GM03348 (cell line): ENCODE measurements at places on chromosomes 3 and 15.

GRCh38 chr3:101690972-101691371 is 4.5 kb upstream of the RPL24 start:
- no peak for DNase-seq

- no peak for DNase-seq
These were observed 100.4 kb downstream of the VGLL4 start for GRCh38 chr3:11543141-11543947.

DNA sequence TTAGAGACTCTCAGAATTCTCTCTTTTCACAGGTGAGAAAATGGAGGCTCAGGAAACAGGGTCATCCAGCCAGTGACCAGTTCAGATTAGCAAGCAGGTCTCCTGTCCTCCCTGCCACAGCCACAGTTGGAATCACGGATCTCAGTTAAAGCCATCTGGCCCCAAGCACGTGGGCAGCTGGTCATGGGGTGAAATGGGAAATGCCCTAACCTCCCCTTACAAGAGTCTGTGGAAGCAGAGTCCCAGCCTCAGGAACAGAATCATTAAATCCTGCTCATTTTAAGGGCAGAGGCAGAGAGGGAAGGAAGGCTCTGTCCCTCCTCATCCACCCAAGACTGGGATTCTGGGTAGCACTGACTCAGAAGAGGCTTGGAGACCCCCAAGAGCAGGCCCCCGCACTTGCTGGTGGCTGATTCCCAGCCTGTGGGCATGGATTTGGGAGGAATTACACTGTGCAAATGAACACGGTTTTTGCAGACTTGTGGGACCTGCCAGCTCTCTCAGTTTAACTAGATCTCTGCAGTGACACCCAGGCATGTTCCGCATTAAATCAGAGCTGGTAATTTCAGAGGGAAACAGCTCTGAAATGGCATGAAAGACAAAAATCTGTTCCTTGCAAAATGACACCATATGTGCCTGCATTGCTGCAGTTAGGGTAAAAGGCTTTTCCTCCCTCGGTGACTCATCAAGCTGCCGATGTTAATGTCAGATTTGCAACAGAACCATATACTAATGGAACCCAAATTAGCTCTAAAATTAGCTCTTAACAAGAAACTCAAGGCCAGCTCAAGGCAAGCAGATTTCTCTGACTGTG is 89.0 kb downstream of the BDH1 start:
- peak; percentile 74 for DNase-seq

GRCh38 chr3:116553355-116553754 is 108.1 kb upstream of the LSAMP start:
- DNase-seq: no peak

GRCh38 chr3:178195824-178196223 is 340.4 kb upstream of the KCNMB2 start:
- peak; percentile 42 for DNase-seq

DNA sequence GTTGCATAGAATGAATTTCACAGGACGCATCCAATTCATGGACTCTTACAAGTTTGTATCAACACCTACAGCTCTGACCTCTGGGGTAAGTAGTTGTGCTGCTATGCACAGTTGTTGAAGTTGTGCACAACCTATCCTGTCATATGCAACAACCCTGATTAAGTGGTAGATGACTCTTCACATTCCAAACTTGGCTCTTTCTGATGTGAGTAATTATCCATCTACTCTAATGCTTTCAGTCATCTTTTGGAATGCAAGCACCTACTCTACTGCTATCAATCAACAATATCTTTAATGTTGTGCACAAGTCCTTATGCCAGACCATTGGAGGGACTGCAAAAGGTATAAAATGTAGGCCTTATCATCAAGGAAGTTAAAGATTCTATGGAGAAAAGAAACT is 921.4 kb downstream of the MCTP2 start:
- DNase-seq: no peak

GRCh38 chr15:79025201-79025600 is 65.4 kb downstream of the RASGRF1 start:
- no peak for DNase-seq

GRCh38 chr3:126971891-126972351 is 11.0 kb upstream of the PLXNA1 start:
- peak; percentile 50 for DNase-seq

DNA sequence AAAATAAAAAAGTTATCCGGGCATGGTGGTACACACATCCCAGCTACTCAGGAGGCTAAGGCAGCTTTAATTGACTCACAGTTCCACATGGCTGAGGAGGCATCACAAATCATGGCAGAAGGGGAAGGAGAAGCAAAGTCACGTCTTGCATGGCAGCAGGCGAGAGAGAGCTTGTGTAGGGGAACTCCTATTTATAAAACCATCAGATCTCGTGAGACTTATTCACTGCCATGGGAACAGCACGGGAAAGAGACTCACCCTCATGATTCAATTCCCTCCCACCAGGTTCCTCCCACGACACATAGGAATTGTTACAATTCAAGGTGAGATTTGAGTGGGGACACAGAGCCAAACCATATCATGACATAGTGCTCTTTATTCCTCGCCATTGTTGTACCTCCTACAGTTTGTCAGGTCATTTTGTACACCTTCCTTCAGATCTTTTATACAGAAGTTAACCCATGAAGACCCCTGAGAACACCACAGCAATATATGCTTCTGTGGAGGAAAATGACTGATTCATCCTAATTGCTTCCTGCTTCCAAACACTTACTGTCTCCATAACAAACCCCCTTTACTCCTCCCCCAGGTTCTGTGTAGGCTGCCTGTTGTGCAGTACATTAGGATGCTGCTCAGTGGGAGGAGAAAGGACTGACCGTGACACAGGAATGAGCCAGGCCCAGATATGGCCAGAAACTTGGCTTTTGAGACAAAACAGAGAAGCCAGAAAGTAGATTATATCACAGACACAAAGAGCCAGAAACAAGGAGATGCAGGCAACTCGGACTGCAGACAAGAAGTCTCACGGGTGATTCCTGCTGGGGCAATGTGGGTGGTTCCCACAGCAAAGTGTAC is 67.9 kb upstream of the HEG1 start:
- peak; percentile 52 for DNase-seq

DNA sequence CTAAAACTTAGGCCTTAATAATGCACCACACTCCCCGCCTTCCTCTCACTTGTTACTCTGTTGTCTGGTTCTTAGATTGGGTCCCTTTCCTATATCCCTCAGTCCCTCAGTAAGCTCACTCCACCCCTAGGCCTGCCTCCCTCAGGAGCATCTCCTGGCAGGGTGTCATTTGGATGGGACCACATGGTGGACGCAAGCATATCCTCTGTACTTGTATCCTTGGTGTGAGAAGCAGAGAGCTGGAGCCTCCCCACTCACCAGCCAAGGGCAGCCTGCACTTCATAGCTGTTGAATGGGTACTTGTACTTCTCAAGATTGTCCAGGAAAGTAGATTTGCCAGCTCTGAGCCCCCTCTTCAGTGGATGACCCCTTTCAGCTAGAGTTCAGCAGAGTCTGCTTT is 11.6 kb downstream of the SEC61A1 start:
- no peak for DNase-seq

- DNase-seq: no peak
These were observed 19.2 kb upstream of the CERS3 start for GRCh38 chr15:100547961-100548360.

- DNase-seq: no peak
These were observed 21.9 kb downstream of the KLHL6 start for GRCh38 chr3:183533412-183534132.

DNA sequence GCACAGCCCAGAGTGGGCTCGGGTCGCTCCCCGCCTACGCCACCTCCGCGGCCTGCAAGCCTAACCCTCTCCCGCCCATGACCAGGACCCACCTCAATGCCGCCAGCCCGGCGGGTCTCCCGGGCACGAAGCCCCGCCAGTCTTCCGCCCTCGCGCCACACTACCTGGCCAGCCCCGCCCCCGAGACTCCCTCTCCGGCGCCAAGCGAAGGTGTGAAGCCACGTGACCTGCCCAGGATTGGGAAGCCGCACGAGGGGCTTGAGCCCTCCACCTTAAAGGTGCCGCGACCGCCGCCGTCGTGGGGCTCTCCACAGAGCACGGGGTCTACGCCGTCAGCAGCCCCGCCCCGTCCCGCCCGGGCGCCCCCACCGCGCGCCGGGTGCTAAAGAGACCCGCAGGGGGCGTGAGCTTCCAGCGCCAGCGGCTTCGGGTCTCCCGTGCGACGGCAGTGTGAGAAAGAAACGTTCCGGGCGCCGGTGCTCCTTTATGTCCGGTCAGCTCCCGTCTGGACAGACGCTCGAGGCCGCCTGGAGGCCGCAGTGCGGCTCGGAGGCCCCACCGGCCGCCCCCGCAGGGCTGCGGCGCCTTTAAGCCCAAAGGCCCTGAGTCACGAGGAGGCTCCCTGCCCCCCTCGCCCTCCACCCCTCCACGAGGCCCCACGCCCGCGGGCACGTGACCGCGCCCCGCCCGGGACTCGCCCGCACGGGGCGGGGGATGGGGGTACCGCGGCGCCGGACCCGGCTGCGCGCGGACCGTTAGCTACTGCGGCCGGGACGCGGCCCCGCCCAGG is at the start of gene CPEB1:
Gene CPEB1 (minus strand): TSS at position 319 of the 790 bp plus-strand sequence. CDS start 18,904 bp downstream, outside the sequence.
- DNase-seq: peak; percentile 90

DNA sequence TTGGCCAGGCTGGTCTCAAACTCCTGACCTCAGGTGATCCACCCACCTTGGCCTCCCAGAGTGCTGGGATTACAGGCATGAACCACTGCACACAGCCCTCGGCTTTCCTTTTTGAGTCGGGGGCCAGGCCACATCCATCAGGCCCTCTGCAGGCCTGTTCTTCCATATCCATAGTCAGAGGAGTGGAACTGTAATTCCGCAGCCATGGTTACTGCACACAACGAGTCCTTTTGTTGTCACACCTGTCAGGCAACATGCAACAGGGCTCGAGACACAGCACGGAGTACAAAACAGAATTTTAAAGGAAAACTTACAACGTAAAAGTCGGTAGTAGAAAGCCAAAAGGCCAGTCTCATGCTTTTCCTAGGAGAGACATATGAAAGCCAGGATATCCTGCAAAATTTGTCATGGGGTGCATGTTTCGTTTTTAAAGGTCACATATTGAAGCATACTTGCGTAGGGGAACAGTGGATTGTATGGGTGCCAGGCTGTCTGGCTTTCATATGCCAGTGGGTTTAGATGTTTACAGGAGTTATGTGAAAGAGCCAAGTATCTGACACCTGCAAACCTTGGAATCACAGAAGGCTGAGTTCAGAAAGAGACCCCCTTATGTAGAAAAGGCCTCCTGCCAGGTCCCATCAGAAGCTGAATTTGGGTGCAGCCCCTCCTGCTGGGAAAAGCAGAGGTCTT is 63.2 kb upstream of the LPP start:
- DNase-seq: no peak

DNA sequence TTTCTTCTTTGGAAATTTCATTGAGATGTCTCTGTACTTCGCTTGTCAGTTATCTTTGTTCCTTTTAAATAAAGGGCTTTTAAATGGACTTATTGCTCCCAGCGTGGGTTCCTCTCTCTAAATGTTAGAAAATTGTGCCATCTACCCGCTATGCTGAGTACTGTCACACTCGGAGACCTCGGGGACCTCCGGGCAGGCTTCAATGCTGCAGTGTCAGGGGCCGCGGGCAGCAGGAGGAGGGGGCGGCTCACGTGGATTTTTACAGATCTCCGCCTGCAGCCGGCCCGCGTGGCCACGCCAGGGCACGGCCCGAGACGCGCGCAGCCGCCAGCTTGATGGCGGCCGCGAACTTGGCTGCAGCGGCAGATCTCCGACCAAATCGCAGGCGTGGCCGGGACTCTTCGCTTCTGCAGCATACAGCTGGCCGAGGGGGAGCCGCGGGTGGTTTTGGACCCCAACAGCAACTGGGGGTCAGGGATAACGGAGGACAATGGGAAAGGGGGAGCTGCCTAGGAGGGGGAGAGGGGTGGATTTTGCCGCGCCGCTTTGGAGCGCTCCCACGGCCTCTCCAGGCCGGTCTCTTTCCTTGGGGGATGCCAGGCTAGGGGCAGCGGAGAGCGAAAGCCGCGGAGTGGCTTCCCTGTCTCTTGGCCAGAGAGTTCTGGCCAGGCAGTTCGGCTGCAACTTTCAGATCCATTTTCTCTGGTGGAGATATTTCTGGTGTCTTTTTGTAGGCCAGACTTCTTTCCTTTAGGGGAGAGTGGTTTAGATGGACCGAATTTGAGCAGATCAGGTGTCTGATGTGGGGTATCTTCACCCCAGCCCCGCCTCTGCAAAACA is 15.3 kb downstream of the NR2F2 start:
- peak; percentile 79 for DNase-seq

DNA sequence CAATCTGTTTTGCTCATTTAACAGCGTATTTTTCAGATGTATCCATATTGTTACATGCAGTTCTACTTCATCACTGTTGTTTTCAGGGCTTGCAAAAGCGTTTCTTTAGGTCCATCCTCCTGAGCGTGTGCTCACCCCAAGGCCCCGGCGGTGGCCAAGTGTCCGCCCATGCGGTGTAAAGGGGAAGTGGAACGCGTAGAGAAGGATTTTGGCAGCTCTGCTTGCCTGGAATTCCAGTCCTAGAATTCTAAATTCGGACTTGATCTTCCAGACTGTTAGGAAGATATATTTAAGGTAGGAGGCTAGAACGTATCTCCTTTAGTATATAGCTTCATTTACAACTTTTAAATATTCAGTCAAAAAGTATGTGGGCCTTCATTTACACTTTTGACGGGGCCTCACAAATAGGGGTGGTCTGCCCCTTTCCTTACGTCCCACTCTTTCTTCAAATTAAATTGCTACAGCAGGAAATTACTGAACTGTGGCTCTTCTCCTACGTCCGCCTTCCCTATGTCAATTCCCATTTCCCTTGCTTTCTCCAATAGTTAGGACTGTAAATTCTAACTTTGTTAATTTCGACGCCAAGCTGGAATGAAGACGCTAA is 609 bp upstream of the TBC1D23 start:
- DNase-seq: no peak

DNA sequence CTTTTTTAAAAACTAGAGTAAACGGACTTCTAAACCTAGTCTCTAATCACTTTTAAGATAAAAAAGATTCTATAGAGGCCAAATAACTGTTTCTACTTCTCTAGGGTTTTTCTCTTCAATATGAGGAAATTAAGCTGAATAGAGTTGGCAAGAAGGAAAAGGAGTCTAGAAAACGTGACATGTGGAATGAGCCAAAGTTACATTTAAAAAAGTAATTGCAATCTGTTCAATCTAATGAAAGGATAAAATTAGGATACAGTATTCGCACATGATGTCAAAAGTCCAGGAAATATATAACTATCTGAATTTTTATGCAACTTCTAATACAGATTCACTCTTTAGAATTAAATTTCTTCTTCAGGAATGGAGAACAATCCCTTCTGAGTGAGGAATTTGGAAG is 300.1 kb downstream of the ULK4 start:
- DNase-seq: no peak

DNA sequence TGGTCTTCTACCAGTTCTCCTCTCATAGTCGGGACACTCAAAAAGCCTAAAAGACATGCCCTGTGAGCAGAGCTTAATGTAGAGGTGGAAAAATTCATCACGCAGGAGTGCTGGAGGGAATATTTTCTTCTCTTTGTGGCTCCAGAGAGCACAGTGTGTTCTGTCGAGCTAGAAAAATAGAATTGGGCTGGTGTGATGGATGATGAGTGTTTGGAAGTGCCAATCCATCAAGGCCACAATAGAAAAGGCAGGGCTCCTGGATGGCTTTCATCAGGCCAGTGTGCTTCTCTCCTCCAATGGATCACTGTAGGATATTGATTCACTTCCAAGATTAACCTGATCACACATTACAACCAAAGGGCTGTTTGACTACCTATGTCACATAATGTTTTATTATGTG is 65.7 kb downstream of the CD47 start:
- no peak for DNase-seq
